NCI-H2081 treated with DMSO at 0.1 percent for 48 hours (cell line): ENCODE measurements at places on chromosomes 3 and 15.

GRCh38 chr15:59950603-59951388 is 53.3 kb upstream of the FOXB1 start:
- DNase-seq, result no peak

- DNase-seq, result no peak
Observed at GRCh38 chr3:192907784-192908183, 9.9 kb downstream of the MB21D2 start.

GRCh38 chr3:110752307-110752706 is 319.3 kb upstream of the NECTIN3 start:
- no peak for DNase-seq

DNA sequence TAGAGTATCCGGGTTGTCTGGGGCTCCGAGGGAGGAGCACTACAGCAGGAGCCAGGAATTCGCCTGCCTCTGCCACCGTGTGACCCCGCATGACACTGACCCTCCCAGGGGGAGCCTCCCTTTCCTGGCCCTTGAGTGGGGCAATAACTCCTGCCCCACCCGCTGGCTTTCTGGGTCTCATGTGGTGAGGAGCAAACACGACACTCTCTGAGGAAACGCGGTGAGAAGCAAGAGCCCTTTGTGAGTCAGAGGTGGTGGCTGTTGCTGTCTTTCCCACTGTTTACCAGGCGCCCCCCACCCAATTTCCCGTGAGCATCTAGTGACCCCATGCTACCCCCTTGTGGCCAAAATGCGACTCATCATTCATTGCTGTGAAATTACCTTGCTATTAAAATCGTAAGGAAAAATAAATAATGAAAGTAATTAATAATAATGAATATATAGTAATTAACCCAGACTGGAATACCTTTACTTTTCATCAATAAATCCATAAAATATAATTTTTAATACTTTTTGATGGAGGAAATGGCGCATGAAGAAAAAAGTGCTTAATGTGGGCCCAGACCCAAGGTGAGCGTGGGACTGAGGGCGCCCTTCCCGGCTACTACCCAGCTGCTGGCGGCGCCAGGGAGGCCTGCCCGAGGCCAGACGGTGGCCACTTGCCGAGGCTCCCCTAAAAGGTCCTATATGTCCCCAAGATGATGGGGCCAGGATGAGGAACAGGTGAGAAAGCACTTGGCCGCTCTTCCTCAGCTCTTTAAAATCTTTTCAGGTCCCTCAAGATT is 29.3 kb downstream of the CCNL1 start:
- DNase-seq, result peak; percentile 24

GRCh38 chr3:19190126-19190525 is 41.8 kb downstream of the KCNH8 start:
- no peak for DNase-seq

GRCh38 chr3:114484919-114485318 is 191.1 kb downstream of the TIGIT start:
- DNase-seq, result no peak

GRCh38 chr3:71421820-71422566 is 161.5 kb downstream of the FOXP1 start:
- no peak for DNase-seq

DNA sequence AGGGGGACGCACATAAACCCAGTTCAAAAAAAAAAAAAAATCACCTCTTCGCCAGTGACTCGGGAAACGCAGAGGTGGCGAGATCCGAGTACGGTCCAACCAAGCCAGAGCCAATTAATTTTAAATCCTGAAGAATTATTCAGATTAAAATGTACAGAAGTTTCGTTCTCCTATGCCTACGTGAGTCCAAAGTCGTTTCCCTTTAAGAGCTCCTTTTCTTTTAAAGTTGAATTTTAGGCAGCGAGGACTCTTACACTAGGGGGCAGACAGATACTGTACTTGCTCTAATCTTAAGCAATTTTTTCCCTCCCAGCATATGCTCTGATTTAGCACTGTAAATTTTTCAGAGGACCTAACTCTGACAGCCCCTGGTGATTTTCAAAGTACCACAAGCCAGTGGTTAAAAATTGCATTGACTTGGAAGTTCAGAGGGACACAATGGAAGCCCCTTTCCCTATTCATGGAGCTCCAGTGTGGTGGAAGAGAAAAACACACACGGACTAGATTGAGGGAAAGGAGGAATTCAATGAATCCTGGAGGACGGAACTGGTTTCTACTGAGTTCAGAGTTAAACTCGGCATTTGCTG is 3.3 kb upstream of the NR2F2 start:
- DNase-seq, result peak; percentile 74

DNA sequence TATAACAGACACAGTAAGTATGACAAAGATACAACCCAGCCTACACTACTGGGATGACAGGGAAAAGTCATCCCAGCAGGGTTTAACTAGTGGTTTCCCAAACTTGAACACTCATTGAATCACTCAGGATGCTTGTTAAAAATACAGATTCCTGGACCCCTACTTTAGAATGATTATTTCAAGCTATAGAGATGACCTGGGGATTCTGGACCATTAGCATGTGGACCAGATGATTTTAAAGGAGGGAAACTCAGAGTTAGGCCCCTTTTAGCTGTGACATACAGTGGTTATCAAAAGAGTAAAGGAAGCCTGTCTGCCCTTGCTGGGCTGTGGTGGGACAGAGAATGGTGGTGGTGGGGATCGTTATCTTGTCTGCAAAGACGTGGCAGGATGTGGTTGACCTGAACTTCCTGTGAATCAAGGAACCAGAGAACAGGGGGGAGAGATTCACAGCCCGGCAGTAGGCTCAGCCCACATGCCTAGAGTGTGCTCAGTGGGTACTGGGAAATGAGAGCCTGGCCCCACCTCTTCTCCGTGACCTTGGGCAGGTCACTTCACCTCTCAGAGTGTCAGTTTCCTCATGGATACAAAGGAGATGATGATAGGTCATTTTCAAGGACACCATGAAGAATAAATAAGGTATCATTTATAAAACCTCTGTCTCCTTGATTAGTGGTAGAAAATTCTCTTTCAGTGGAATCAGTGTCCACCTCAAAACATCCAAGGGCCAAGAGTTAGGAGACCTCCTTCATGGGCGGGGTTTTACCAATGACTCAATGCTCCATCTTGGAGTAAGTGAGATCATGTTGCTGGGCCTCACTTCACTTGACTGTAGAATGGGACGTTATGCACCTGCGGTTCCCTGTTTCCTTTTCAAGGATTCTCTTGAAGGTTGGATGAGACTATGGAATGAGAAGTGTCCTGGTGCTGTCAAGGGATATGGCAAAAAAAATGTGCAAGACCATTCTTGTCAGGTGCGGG is 306.5 kb downstream of the RPLP1 start:
- no peak for DNase-seq

DNA sequence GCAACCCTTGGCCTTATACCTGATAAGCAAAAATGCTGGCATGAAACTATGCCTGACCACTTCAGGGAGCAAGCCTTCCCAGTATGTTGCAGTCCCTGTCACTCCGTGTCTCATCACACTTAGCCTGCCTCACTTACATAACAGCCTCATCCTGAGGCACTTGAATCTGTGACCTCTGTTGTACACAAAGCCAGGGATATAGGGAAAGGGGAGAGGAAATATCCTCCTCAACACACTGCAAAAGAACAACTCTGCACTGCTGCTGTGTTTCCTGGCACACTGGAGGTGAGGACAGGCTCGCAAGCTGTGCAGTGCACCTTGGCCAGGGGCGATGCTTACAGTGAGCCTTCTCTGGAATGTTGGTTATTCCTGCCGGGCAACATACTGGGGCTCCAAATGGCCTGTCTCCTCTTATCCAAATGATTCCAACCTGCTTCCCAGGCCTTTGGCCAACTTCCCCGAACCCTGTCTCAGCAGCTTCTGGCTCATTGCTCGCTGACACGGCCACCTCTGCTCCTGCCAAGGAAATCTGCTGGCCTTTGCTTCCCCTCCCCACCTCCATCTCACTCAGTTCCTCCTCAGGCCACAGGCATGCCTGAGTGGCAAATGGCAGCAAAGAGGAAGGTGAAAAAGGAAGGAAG is 109.2 kb downstream of the CD47 start:
- no peak for DNase-seq

DNA sequence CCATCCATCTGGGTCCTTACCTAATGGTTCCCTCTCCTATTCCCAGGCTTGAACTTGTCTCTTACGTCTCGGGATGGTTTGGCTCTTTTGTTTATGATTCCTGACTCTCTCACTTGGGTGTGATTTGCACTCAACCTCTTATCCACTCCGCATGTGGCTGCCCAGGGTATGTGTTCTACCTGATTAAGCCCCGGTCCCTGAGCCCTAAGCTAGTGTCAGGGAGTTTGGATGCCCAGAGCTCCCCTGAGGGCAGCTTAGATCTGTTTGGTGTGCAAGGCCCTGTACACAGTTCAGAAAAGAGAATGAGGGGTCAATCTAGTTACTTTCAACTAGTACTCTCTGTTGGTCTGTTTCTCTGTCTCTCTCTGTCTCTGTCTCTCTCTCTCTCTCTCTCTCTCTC is 15.9 kb upstream of the STARD5 start:
- DNase-seq, result no peak

GRCh38 chr3:44762170-44762677 is 630 bp downstream of the KIF15 start:
- no peak for DNase-seq

GRCh38 chr3:175743733-175744400 is 884.7 kb downstream of the NAALADL2 start:
- no peak for DNase-seq

- DNase-seq, result no peak
Observed at GRCh38 chr3:100018806-100019205, 95.5 kb downstream of the FILIP1L start.

GRCh38 chr15:57098896-57099295 is 180.5 kb downstream of the TCF12 start:
- DNase-seq, result no peak

- DNase-seq, result no peak
Observed at GRCh38 chr3:43997316-43997715, 244.4 kb upstream of the TOPAZ1 start.

DNA sequence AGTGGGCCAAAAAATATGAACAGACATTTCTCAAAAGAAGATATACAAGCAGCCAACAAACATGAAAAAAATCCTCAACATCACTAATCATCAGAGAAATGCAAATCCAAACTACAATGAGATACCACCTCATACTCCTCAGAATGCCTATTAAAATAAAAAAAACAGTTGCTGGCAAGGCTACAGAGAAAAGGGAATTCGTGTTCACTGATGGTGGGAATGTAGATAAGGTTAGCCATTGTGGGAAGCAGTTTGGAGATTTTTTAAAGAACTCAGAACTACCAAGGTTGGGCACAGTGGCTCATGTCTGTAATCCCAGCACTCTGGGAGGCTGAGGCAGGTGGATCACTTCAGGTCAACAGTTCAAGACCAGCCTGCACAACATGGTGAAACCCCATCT is 27.8 kb upstream of the C15orf40 start:
- DNase-seq, result no peak

- DNase-seq, result no peak
Observed at GRCh38 chr15:66078196-66078928, 175.2 kb downstream of the MEGF11 start.

DNA sequence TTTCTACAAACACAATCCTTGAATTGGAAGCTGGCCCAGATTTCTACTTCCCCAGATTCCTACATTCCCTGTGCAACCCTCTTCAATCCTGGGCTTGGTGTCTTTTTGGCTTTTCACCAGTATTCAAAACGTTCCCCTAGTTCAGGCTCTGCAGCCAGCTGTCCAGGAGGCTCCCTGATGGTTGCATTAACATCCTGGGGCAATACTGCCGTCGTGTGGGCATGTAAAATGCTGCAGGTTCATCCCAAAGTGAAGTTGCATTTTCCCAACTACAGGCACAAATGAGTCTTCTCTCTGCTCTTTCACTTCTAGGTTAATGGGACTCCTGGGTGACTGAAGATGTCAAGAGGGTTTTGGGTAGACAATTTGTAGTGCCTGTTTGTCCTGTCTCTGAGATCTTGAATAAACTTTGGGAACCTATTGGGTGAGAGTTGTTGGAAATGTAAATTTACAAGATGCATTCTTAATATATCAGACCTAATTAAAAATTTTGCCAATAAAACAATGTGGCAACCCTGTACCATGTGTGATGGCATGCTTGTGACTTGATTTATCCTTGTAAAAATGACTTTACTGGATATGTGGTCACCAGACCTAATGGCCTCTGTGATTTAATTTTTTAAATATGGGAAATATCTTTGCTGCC is 28.6 kb downstream of the SOX14 start:
- no peak for DNase-seq

GRCh38 chr3:198079771-198080520 is 119.9 kb downstream of the LMLN start:
- DNase-seq, result no peak

GRCh38 chr3:170585937-170586310 is at the start of gene SLC7A14:
SLC7A14 (minus strand) TSS chr3:170586075; CDS start chr3:170526936, 59,139 bp downstream.
- no peak for DNase-seq

DNA sequence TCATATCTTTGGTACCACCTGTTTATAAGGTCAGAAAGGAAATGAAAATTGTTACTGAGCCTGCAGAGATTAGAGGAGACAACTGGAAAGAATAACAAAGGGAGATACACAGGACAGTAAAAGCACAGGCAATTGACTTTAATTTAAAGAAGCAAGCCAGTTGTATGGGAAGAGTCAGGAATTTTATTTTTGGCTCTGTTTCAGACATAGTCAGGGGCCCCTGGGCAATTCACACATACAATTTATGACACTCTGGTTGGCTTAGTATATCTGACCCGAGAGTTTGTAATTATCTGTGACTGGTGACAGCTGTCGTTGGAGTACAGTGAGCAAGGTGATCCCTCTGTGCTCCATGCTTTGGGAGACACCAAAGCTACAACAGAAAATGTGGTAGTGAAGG is 591.9 kb upstream of the NECTIN3 start:
- DNase-seq, result no peak

GRCh38 chr3:154301561-154301960 is 22.7 kb downstream of the DHX36 start:
- DNase-seq, result no peak

DNA sequence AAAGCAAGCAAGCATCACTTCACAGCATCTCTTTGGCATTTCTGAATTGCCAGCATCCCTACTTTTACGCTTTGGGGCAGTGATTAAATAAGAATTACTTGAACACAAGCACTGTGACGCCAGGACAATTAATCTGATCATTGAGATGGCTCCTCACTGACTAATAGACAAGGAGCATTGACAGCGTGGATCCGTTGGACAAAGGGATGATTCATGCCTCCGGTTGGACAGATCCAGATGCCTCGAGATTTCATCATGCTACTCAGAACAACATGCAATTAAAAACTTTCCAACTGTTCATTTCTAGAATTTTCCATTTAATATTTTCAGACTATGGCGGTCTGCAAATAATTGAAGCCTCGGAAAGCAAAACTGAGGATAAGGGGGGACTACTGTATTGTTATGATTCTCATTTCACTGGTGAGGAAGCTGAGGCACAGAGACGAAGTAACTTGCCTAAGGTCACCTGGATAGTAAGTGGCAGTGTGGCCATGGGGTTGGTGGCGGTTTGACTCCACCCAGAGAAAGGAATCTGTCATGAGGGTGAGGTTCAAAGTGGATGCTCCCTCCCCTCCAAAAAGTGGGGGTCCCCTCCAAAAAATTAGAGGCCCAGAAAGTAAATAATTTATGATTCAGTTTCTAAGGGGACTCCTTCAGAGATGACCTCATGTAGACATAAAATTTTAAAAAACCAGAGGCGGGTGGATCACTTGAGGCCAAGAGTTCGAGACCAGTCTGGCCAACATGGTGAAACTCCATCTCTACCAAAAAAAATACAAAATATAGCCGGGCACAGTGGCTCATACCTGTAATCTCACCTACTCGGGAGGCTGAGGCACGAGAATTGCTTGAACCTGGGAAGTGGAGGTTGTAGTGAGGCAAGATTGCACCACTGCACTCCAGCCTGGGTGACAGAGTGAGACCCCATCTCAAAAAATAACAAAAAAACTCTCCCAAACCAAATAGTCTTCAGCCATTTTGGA is 12.3 kb upstream of the PGPEP1L start:
- no peak for DNase-seq

GRCh38 chr15:28082891-28083684 is 16.0 kb downstream of the OCA2 start:
- no peak for DNase-seq
